ENCODE measurements at places on chromosomes 11 and 22.

DNA sequence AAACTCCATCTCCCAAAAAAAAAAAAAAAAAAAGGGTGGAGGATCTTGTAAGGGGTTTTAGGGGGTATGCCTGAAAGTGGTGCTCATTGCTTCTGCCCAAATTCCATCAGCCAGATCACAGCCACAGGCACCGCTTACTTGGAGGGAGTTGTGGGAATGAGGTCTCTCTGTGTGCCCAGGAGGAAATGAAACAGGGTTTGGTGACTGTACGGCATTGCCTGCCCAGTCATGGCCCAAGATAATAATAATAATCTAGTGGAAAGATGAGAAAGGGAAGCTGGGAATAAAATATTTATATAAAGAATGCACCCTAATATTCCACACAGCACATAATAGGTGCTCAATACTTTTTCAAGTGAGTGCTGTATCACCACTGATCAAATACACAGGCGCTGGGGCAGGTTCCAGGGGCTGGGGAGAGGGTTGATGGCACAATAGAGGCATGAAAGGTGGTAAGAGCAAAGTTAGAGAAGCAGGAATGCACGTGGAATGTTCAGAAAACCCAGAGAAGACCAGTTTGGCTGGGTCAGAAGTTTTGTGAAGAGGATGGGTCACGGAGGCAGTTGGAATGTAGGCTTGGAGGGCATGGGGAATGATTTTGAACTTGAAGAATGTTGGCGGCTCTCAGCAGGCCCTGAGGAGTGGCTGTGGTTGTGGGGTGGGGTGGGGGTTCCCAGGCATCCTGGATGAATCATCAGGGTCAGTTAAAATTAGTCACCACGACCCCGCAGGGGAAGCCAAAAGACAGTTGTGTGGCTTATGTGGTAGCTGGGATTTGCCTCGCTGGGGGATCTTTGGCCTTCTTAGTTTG, 12.5 kb upstream of the MB start:
- DNase-seq: peak; percentile 9

DNA sequence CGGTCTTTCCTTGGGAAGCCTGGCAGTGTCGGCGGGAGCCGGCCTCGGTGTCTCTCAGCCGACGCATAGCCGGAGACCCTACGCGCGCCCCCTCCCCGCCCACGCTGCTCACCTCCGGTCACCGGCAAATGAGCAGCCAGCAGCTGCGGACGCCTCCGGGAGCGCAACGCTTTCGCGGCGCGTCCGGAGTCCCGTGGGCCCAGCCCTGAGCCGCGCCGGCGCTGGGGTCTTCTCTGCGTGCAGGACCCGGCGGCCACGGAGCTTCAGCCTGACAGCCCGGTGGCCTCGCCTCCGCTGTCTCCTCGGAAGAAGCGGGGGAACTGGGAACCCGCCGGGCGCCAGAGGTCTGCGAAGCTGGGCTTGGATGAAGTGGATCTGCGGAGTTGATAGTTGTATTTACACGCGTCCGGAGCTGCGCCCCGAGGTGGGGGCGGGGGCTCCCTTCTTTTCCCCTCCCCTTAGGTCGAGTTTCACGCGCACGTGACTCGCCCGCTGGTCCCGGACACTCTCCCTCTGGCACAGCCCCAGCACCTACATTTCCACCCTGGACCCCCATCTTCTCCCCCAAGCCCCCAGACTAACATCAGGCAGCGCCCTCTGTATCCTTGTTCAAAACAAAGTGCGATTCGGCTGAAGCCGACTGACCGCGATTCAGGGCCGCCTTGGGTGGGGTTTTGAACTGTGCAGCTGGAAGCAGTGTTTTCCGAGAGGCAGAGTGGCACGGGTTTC, at the start of gene SLC43A1:
Gene SLC43A1 (minus strand): TSS at position 371 of the 729 bp plus-strand sequence. CDS start 1,591 bp downstream, outside the sequence.
- DNase-seq: no peak

GRCh38 chr22:32723643-32724042, 77.9 kb upstream of the TIMP3 start:
- peak; percentile 5 for DNase-seq

DNA sequence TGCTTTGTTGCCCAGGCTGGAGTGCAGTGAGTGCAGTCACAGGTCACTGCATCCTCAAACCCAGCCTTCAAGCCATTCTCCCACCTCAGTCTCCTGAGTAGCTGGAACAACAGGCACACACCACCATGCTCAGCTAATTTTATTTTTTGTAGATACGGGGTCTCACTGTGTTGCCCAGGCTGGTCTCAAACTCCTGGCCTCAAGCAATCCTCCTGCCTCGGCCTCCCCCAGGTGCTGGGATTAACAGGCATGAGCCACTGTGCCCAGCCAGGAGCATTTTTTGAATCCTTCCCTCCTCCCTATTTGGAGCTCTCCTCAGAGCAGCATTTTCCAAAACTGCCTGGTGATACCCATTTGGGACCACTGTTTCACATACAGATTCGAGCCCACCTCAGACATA, 77.2 kb downstream of the NCAPD3 start:
- DNase-seq: no peak

DNA sequence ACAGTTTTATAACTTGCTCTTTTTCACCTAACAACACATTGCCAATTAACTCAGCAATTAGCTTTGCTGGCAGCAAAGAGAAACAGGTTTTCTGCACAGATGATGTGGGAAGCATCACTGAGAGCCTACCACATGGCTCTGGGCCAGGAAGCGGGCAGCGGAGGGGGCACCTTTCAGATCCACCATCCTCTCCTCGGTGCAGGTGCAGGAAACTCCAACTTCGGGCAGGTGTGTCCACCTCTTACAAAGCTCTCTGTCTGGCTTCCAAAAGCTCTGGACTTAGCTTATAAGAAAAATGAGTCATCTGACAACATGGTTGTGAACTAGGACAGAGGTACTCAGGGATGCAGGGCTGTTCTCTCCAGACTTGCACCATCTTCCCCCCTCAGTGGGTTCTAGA, 77.0 kb downstream of the RPS6KA4 start:
- DNase-seq: no peak

GRCh38 chr11:29641201-29641600, 375.6 kb downstream of the KCNA4 start:
- no peak for DNase-seq

DNA sequence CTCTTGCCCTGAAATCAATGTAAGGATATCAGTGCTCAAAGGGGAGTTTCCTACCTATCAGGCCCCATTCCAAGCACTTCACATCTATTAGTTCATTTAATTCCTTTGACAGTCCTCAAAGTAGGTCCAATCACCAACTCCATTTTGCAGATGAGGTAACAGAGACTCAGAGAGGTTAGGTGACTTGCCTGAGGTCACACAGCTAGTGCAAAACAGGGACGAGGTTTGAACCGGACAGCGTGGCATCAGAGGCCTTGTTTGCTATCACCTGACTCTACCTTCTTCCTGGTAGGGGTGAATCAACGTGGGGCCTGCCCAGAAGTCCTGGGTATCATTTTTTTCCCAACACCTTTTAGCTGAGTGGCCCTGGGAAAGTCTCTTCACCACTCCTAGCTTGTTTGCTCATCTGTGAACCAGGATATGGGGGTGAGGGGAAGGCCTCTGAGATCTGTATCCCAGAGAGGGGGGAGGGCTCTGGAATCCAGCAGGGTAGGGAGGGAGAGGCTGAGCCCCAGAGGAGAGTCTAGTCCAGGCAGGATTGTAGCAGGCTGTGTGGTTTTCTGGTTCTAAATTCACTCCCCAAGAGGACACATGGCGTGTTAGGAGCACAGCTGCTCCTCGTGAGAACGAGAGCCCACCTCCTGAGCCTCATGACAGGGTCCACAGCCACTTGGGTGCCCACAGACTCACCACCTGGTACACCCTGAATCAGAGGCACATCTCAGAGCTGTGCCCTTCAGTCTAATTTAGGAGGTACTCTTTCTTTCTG, 174.7 kb downstream of the MN1 start:
- no peak for DNase-seq

DNA sequence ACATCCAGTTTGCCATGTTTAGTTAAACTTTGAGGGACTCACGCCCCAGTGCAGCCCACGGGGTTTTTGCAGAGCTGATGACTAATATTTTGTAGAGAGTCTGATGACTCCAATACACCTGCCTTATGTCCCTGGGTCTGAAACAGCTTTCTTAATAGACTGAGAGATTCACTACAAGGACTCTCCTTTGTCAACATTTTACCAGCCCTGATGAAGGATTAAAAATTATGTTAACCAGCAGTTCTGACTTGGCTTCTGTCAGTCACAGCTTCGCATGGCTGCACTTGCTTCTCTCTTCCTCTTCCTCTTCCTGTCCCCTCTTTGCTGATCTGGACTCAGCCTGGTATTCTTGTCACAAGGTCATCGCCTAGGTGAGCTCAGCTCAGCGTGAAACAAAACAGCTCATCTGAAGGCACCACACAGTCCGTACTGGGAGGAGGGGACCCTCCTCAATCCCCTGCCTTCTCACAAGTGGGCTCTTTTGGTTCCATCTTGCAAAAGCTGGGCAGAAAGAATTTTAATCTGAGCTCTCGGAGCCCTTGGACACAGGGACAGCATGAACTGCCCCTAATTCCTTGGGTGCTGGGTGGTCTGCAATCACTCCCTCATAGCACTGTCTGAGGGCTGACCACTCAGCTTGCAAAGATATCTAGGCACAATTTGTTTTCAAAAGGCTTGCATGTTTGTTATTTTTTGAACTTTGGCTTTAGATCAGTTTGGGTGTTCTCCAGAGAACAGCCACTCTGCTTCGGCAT, 38.1 kb upstream of the POU2AF1 start:
- DNase-seq: no peak

GRCh38 chr22:17257121-17258001, 38.1 kb upstream of the ADA2 start:
- DNase-seq: no peak

GRCh38 chr11:65430406-65431217, 8.0 kb downstream of the NEAT1 start:
- peak; percentile 28 for DNase-seq

DNA sequence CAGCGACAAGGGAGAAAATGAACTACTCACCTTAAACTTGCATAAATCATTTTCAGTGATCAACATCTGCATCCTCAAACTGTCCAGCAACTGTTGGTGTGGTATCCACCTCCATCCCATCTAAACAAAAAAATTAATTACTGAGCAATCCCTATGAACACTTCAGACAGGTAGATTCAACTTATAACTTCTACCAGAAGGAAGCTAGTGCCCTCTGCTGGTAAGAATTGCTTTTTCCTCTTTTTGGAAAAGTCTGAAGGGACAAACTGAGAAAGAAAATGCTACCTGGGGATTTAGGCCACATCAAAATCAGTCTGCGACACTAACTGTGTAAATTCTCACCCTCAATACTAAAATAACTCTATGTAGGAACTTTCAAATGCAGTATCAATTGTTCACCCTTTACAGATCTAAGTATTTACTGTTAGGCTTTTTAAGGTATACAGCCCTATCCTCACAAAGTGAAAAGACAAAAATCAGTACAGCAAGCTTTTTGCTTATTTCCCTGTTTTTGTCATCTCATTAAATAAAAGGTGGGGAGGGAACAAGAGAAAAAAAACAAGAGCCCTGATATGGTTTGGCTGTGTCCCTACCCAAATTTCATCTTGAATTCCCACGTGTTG, 17.9 kb downstream of the CLNS1A start:
- DNase-seq: peak; percentile 28
